ENCODE measurements at places on chromosomes 2 and 18. TPM values are rescaled to one million over a fixed set of nuclear protein-coding genes. Genes with fewer than 3 reads are reported as not detected.

The GPR39 gene
- total RNA-seq = not detected

The FIGN gene
- 5.0 TPM for total RNA-seq

The CCDC102B gene
- total RNA-seq = 4.7 TPM

The PFN4 gene
- not detected for total RNA-seq
